ENCODE measurements at places on chromosomes 7 and 10.

DNA sequence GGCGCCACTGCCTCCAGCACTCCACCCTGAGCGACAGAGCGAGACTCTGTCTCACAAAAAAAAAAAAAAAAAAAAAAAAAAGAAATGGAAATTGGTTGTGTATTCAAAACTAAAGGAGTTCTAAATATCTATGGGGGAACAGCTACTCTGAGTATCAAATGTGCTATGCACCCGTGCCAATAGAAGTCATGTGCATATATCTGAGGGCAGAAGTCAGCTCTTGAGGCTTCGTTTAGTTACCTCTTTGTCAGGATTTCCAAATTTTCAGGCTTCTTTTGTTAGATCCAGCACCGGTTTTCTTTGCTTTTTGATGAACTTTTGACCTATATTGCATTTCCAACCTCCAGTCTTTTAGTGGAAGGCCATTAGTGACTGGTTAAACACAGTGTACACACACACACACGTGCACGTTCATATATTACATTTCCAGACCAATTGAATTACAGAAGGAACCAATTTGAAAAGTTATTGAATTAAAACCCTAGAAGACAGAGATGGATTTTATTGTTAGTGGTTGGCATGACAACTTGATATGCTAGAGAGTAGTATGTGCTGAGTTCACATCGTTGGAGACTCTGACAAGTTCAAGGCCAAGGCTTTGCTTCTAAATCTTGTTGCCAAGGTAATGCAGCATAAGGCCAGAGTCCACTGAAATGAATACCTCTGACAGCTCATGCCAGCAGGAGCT, 33.1 kb upstream of the ADD3 start:
- DNase-seq: no peak

DNA sequence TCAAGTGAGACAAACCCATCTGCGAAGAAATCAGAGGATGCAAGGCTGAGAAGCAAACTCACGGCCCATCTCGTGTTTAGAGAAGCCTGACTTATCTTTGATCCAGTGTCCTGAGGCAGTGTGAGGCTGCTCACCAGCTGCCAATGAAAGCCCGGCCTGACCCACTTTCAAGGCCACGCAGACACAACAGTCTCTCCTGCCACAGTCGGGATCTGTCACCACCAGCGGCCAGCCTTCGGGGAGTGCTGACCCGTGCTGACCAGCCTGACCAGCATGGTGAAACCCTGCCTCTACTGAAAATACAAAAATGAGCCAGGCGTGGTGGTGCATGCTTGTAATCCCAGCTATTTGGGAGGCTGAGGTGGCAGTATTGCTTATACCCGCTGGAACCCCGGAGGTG, 7.4 kb upstream of the DNAJB6 start:
- DNase-seq: no peak

DNA sequence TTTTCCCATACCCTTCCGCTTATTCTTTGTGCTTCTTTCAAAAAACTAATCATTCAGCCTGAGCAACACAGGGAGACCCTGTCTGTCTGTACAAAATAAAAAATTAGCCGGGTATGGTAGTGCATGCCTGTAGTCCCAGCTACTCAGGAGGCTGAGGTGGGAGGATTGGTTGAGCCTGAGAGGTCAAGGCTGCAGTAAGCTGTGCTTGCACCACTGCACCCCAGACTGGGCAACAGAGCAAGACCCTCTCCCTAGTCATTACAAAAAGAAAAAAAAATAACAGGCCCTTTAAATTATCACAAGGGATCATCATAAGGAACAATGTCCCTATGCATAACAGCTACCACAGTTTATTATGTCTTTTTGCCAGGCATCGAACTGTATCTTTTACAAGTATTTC, 119.6 kb downstream of the TRIM24 start:
- no peak for DNase-seq

GRCh38 chr7:44072364-44073231, 7.2 kb upstream of the PGAM2 start:
- peak; percentile 92 for DNase-seq

GRCh38 chr7:3879355-3880075, 578.5 kb downstream of the SDK1 start:
- no peak for DNase-seq

Measured in cardiac septum (tissue), 1 donor.